ENCODE measurements at places on chromosomes 6 and 20.
A peak's percentile ranks its signal among the peaks of the same experiment; 100 is the strongest.

- DNase-seq, result no peak
Observed at GRCh38 chr6:30901436-30901835, 6.6 kb upstream of the GTF2H4 start.

DNA sequence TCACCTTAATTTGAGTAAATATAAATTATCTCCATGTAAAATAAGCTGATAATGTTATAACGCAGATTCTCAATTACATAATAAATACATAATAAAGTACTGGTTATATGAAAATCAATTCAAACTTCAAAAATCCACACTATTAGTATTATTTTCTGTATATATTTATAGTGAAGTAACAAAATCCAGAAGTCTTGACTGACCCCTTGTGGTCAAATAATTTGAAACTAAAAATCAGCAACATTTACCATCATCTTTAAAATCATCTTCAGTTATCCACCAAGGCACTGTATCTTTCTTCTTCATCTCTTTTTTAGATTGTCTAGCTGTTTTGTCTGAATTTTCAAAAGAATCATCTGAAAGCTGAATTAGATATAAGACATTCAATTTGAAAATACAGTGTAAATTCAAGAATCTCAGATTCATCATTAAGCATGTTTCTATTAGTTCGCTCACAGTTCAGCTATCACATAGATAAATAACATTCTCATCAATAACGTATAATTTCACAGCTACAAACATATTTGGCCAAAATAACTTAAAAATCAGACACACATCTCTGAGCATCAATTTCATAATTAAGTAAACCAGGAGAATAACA, 6.5 kb downstream of the CEP162 start:
- DNase-seq, result no peak

DNA sequence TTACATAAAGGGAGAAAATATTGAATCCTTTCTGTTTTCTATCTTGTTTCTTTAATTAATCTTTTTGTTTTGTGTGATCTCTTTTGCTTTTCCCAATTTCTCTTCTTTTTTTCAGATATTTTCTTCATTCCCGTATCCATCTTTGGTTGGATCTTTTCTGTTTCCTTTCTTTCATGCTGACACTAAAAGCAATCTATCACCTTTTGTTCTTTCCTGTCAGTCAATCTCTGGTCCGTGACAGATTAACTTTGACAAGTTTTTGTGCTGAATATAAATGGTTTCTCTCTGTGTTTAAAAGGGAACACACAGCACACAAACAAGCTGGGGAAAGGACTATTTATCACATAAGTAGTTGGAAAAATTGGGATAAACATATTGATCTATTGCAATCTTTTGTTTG, 162.8 kb downstream of the GRM1 start:
- no peak for DNase-seq

DNA sequence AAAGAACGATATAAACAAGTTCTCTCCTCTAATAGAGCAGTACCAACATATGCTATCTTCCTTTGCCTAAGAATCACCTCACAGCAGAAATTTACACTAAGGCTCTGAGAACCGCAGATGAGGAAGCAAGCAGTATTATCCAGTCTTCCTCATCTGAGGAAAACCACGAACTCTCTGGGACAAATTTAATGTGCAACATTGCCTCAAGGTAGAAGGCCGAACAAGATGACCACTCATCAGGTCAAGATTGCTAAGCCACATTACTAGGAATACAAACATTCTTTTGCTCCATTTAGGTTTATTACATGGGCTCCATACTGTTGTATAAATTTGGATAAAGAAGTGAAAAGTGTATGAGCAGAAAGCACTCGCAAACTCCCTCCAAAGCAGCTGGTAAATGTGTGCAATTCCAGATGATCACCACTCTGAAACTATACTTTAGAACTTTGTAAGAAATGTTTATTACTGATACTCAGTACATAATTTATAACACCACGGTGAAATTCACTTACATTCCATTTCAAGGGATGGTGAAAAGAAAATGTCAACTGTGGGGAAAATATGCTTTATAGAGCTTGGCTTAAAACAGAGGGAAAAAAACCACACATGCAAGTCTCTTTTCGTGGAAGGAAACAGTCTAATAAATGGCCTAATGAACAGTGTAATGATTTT, 398.4 kb downstream of the BTBD9 start:
- DNase-seq, result no peak

DNA sequence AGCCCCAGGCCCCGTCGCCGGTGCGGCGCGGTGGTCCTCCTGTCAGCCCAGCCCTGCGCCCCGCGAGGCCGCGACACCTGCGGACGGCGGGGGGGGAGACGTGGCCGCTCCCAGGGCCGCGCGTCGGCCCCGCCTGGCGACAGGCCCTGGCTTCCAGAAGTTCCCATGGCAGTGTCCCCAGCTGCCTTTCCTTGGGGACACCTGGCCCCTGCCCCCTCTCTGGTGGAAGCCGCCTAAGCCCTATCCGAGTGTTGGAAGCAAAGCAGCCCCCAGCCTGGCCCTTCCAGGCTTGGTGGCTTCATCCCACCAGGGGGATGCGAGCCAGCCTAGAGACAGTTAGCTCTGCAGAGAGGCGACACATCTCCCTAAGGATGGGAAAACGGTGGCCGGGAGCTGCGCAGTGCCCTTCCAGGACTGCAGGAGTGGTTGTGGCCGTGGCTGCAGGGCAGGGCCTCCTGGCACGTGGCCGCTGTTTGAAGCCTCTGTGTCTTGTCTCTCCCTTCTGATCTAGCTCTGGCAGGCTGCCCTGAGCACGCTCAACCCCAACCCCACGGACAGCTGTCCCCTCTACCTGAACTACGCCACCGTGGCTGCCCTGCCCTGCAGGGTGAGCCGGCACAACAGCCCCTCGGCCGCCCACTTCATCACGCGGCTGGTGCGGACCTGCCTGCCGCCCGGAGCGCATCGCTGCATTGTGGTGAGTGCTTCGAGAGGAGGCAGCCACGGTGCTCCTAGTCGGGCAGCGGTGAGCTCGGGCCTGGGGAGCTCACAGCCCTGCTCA, 816 bp downstream of the NPEPL1 start:
- no peak for DNase-seq

- no peak for DNase-seq
Observed at GRCh38 chr20:3223994-3224680, 14.8 kb downstream of the ITPA start.

DNA sequence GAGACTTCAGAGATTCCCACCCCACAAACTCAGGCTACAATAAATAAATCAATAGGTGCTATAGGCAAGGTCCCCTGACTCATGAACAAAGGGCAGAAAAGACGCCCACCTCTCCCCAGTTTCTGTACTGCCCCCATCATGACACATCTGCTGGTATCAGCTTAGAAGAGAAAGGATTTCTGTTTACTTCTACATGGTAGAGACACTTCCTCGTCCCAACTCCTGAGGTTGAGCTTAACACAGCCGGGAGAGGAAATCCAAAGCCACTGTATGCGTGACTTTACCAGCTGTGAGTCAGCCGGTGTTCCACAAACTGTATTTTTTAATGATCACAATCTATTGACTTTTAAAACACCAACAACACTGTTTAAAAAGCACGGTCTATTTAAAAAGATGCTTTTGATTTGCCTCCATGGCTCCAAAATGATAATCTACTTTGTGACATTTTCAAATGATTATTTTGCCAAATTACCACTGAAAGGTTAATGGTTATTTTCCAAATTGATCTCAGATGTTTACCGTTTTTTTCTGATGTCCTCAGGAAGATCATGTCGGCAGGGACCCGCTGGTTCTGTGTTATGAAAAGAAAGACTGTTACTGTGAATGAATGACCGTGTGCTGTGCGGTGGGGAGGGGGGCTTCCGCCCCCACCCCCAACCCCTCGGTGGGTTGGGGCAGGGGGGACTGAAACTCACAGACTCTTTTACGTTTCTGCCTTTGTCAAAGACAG, 72.5 kb downstream of the ATP9A start:
- no peak for DNase-seq

- no peak for DNase-seq
Observed at GRCh38 chr6:30752157-30752927, 8.0 kb upstream of the IER3 start.

GRCh38 chr6:34056305-34057108, 89.4 kb downstream of the GRM4 start:
- no peak for DNase-seq

DNA sequence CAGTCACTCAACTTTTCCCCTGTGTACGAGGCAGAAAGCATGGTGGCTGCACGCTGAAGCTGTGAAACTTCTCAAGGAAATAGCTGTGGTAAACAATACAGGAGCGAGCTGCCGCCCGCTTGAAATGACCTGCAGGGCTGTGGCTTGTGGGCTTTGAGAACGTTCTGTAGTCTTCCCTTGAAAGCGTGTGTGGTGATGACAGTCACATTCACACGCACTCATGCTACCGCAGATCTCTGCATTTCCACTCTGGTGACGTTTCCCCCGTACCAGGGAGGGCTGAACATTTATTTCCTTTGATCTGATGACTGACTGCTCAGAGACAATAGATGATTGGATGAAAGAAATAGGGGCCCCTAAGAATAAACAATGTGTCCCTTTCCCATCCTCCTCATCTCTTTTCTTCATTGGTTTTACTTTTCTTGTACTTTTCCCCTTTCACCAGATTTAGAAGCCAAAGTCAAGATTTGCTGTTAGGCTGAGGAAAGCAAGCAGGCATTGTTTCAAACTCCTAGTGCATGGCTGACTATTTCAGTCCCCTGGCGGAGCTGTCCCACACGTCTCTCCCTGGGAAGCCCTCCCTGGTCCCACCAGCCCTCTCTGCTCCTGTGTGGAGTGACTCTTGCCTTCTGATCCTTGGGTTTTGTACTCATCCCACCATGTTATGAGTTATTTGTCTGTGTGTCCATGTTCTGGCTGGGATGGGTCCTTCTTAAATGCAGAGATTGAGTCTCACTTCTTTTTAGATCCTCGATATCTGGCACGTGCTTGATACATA, 3.9 kb downstream of the SYTL3 start:
- no peak for DNase-seq

- no peak for DNase-seq
Observed at GRCh38 chr20:36446557-36446956, 94.8 kb upstream of the MYL9 start.

DNA sequence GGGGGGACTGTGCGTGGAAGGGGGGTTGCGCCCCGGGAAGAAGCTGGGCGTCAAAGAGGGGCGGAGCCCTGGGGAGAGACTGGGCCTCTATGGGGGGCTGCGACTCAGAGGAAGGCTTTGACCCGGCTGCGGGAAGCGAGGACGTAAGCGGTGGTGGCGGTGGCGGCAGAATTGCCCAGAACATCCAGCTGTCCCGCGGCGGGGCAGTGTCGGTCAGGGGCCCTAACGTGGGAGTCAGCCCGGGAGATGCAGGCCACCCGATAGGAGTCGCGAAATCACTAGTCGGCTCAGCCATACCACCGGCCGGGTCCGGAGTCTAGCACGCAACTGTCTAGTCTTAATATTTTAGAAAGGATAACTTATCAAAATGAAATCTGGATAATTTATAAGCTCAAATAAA, 387.6 kb upstream of the EYS start:
- DNase-seq, result no peak

GRCh38 chr6:85551264-85551663, 42.4 kb downstream of the SNX14 start:
- peak; percentile 2 for DNase-seq

DNA sequence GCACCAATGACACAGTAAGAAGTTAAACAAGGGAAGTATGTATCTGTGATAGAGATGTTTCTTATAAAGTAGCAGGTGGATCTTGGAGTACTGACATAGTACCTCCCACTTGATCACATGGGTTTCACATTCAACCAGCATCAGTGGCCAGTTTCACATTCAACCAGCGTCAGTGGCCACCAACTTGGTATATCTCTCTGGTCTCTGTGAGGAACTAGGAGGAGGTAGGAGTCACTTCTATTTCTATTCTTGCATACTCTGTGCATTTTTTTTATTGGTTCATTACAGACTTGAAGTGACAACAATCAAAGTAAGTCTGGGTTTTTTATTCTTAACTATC, 200.3 kb upstream of the SIM1 start:
- no peak for DNase-seq

- DNase-seq, result no peak
Observed at GRCh38 chr6:104541411-104541810, 318.3 kb downstream of the HACE1 start.

DNA sequence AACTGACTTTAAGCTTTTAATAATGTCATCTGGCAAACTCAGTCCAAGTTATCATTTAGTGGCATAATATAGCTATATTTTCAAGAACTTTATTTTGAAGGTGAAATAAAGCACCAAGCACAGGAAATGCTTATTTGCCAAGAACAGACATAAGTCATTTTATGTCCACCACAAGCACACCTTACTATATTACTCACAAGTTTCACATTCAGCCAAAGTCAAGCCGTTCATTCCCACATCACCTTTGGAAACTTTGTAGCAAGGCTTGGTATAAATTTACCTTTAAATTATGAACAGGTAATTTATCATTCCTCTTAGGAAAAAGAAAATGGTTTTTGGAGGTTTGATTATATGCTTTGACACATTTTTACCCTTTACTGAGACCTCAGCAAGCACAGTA, 236.8 kb upstream of the FKBP1C start:
- no peak for DNase-seq

GRCh38 chr6:90297867-90298381, 1.3 kb upstream of the BACH2 start:
- DNase-seq, result no peak

- DNase-seq, result peak; percentile 68
Observed at GRCh38 chr6:42782689-42783176, 881 bp downstream of the BICRAL start.

DNA sequence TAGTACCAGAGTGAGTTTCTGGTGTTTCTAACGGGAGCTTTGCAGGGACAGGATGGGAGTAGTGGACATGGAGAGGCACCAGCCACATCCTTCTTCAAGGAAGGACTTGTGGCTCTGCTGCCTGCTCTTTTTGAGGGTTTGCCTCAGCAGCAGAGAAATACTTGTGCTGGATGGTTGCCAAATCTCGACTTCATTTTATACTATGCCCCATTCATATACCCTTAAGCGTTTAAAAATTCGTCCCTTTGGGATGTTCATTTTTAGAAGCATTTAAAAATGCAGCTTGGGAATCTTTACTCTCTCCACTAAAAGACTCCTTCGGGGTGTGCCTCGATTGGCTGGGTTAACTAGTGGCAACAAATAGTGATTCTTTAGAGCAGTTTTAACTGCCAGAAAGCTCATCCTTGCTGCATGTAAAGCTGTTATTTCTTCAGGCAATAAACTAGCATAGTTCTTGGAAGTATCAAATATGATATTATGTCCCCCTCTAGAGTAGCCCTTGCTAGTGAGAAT, 126.5 kb upstream of the B3GAT2 start:
- DNase-seq, result no peak

DNA sequence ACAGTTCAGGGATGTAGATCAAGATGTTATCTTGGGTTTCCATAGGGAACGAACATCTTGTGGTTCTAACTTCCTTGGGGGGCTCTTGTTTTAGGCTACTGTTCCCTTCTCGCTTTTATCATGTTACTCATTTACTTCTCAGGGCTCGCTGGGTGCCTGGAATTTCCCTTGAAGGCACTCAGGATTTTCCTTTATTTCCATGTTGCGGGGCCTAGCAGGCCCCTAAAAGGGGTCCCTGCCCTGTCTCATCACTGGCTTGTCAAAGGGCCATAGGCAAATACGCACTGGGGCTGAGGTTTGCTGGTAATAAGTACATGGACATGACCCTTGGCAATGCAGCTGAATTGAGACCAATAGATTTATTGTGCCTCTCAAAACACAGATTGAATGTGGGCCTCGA, 262.3 kb downstream of the CDH4 start:
- DNase-seq, result no peak
